ENCODE measurements at places on chromosomes 5 and 9.

- DNase-seq = no peak
Measured at GRCh38 chr9:38311382-38312270, 80.9 kb upstream of the ALDH1B1 start.

DNA sequence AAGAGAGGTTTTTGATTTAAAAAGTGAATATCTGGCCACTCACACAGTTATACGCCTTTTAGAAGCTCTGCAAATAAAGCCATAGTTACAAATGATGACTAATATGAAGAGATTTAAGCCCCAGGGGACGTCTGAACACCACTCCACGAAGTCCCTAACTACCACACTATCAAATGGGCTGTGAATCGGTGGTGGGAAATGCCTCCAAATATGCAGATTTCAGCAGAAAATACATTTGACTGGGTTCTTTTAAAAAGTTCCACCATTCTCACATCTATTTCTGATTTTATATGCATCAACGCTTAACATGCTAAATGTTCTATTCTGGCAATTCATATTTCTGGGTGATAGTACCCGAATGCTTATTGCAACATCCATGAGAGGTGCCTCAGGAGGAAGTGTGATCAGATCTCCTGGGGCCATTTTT lies 22.5 kb downstream of the TICAM2 start:
- no peak for DNase-seq

DNA sequence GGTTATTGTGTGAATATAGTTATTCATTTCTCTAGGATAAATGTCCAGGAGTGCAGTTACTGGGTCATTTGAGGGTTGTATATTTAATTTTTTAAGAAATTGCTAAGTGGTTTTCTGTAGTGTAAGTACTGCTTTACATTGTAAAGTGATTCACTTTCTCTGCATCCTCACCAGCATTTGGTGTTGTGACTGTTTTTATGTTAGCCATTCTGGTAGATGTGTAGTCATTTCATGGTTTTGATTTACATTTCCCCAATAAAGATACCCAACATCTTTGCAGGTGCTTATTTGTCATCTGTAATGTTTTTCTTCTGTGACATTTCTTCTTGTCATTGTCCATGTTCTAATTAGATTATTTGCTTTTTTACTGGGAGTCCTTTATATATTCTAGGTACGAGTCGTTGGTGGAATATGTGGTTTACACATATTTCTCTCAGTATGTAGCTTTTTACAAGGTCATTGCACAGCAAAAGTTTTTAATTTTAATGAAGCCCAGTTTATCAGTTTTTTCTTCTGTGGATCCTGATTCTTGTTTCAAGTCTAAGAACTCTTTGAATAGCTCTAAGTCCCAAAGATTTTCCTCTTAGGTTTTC lies 34.0 kb downstream of the SCGB3A1 start:
- peak; percentile 0 for DNase-seq

GRCh38 chr9:859251-859650 lies 17.8 kb downstream of the DMRT1 start:
- DNase-seq = no peak

DNA sequence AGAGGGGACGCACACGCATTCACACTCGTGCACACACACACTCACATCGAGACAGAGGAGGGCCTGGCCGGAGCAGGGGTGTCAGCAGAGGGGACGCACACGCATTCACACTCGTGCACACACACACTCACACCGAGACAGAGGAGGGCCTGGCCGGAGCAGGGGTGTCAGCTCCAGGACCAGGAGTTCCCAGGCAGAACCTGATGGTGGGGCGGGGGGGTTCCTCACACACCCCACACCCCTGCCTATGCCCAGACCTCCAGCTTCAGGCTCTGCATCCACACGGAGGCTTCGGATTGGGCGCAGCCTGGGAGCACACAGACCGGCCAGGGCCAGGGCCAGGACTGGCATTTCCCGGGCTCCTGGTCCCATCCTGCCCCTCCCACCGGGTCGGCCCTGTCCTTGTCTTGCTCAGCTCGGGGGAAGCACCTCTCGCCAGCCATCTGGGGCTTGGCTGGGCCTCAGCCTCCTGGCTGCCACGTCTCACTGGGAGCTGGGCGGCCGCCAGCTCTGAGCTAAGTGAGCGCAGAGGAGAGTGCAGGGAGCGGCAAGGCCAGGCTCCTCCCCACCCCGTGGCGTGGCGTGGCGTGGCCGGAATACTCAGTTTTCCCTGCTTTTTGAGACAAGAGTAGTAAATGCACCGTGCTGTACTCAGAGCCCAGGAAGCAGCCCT lies 31.3 kb downstream of the ADAMTS2 start:
- no peak for DNase-seq

DNA sequence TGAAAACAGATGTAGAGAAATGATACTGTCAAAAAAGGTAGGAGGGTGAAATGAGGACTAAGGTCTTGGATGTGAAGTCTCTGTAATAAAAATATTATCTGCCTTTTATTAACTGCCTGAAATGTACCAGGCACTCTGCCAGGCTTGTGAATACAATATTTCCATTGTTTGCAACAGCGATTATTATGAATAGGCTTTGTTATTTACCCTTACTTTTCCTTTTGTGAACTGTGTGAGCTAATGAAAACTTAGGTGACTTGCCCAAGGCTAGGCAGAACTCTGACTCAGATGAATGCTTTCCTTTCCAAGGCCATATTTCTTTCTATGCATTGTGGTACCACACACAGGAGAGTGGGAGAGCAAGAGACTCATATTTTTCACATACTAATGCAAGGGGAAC lies 204.1 kb downstream of the CDH12 start:
- peak; percentile 62 for DNase-seq

DNA sequence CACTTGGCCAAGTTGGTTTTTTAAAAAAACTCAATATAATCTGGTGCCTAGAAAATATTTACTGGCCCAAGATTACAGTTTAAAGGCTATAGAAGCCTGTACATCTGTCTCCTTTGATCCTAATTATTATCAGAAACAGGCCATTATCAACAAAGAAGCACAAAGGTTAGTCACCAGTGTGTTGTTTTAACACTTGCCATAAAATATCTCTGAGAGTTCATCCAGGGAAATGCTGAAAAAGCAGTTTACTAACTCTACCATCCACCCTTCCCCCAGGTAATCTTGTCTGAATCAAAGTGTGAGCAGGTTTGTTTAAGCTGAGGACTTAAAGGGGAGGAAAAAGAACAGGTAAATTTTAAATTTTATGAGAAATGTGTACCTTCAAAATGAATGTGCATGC lies 13.3 kb upstream of the TRPM6 start:
- no peak for DNase-seq

DNA sequence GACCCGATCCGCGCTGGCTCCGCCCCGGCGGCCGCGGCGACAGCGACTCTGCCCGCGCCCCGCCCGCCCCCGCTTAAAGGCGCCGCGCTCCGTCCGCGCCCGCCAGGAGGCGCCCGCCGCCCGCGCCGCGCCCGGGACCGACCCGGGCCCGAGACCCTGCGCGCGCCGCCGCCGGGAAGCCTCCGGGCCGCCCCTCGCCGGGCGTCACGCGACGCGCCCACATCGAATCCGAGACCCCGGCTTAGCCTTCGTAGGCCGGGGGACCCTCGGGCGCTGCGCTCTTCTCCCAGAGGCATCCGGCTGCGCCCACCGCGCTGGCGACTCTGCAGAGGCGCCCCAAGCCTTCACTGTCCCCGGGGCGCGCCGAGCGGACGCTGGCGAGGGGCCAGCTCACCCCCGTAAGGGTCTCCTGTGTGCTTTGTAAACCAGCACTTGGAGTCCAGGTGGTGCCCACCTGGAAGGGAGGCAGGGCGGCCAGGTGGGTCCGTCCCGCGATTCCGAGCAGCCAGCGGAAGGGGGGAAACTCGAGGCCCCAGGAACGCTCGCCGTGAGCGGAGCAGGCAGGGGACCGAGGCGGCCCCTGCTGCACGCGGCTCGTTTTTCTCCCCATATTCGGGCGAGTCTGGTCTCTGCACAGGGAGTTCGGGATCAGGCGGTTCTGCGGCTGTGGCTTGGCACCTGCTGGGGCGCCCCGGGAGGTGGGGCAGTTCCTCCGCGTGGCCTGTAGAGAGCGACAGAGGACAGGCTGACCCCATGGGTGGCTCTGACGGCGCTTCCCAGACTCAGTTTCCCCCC lies 423 bp upstream of the ABCA2 start:
- DNase-seq = peak; percentile 37

DNA sequence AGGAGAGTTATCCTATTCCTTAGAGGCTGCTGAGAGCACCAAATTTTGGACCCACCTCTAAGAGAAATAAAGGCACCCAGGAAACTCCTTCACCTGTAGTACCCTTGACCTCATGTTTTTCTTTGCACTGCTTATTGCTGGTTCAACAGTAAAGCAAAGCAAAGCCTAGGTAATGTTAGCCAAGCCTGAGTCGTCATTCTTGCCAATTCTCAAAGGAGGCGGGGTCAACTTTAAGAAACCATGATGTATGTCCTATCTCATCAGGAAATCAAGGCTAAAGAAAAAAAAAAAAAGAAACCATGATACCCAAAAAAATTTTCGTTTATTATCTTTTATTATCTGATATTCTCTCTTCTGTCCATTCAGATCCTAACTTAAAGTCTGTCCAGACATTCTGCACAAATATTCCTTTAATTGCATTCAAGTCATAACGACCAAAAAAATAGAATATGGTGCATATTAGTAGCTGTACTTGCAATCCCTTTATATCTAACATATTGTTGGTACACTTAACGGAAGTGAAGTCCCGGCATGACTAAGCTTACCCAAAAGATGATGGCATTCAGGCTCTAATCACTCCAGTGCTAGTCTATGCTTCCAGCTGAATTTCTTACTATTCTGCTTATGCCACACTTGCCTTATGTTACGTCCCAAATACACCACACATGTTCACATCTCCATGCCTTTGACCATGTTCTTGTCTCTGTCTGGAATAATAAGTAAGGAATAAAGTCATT lies 1.8 kb downstream of the AUH start:
- peak; percentile 13 for DNase-seq

DNA sequence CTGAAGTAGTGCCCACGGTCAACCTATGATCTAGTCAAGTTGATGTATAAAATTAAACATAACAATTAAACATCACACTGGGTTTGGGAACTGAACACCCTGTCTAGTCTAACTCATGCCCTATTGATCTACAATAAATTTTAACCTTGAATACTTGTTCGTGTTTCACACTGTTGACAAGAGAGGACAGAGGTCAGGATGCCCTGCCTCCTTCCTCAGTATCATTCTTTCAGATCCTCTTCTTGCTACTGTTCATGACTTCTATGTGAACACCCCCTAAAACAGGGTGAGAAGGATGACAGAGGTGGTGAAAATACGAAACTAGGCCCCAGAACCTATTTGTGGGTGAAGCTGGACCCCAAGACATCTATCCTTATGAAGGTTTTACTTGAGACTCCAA lies 8.1 kb upstream of the MAT2B start:
- DNase-seq = no peak
